ENCODE measurements at places on chromosomes 7 and 10. TPM values are rescaled to one million over a fixed set of nuclear protein-coding genes. Genes with fewer than 3 reads are reported as not detected.

CACNA2D1 gene
- total RNA-seq, result 9.8 TPM

STAMBPL1 gene
- 25.2 TPM for total RNA-seq

LRRC61 gene
- 13.8 TPM for total RNA-seq

- no peak overlapping the region for H3K27ac ChIP-seq
- no peak overlapping the region for H3K4me3 ChIP-seq
- no peaks in the 10 kb centered on the region for H3K4me1 ChIP-seq
- no peaks in the 10 kb centered on the region for H3K36me3 ChIP-seq
- DNase-seq, result no peak
- no peaks in the 10 kb centered on the region for H3K27me3 ChIP-seq
Measured at GRCh38 chr7:140982508-140982907, 32.2 kb downstream of the MRPS33 start.

DNA sequence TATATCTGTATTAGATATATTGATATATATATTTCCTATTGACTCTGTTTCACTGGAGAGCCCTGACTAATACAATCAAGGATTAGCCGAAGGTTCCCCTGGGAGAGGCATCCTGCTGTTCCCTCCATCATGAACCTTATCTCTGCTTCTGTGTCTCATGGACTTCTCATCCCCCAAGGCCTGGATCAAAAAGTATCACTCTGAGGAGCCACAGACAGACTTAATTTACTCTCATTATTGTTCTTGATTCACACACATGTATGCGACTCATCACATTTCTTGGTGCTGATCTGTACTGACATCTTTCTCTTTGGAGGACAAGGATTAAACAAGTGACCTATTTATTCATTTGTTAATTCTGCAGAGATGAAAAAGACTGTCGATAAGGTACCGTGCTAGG is 550.2 kb downstream of the KCNMA1 start:
- no peak overlapping the region for H3K27ac ChIP-seq
- H3K27me3 ChIP-seq, result no peaks in the 10 kb centered on the region
- no peaks in the 10 kb centered on the region for H3K36me3 ChIP-seq
- H3K4me3 ChIP-seq, result no peak overlapping the region

All from Panc1 (cell line).